ENCODE measurements at places on chromosomes 1 and 21.

- DNase-seq = peak; percentile 68
These were observed 48.3 kb downstream of the CD46 start for GRCh38 chr1:207799989-207800648.

GRCh38 chr1:240426051-240426450 is 185.9 kb downstream of the GREM2 start:
- DNase-seq = no peak

- no peak for DNase-seq
These were observed 94.2 kb downstream of the KCNN3 start for GRCh38 chr1:154775621-154776605.

GRCh38 chr1:54121482-54122134 is 31.2 kb downstream of the CDCP2 start:
- no peak for DNase-seq

All from esophagus muscularis mucosa (tissue), 4 donors.